NCI-H460 (cell line): ENCODE measurements at places on chromosomes 13 and 19. TPM values are rescaled to one million over a fixed set of nuclear protein-coding genes. Genes with fewer than 3 reads are reported as not detected.

LIM2 gene
- not detected in 2 replicates for total RNA-seq

TRIM13 gene
- total RNA-seq: 19.8 and 23.1 TPM in 2 replicates

ANKRD24 gene
- 0.20 and 0.37 TPM in 2 replicates for total RNA-seq

MBD3L5 gene
- total RNA-seq: not detected in 2 replicates

CRB3 gene
- total RNA-seq: 0.20 TPM in 1 of 2 replicates, not detected in the other

PBX4 gene
- 0.57 TPM in 1 of 2 replicates, not detected in the other for total RNA-seq

PSG3 gene
- total RNA-seq: not detected in 2 replicates

GPC5 gene
- total RNA-seq: 0.07 and 0.23 TPM in 2 replicates

DNA sequence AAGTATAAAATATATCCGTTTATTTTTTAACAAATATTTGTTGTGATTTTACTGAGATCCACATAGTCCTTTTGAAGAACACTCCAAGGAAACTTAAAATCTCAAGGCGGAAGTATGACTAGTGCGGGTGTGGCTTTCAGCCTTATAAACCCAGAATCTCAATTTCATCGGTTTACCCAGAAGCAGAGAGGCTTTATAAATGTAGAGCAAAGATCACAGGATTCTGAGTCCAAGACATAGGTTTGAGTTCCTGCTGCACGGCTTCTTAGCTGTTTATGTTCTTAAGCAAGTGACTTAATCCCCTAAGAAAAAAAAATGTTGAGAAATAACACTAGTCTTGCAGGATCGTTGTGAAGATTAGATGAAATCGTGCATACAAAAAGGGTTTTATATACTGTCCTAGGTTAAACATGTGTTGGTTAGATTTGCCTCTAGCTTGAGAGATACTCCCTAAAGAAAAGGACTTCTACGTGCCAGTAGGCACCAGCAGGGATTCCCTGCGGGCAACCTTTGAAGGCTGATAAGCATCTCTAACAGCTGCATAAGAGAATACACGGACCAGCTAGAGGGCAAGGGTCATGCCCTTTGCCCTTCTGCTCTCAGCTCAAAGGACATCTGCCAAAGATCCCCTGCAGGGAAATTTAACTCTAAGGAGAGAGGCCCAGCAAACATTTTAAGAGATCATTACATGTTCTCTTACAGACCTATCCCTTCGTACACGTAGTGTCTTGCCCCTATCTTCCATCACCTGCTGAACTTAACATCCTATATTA is 130.4 kb upstream of the MIR17HG start:
- no peak for DNase-seq

- DNase-seq: no peak
Measured at GRCh38 chr13:80965097-80965496, 624.2 kb upstream of the SPRY2 start.

GRCh38 chr13:46313024-46313423 is 74.0 kb downstream of the RUBCNL start:
- DNase-seq: no peak

- DNase-seq: no peak
Measured at GRCh38 chr19:518598-519231, 11.4 kb downstream of the TPGS1 start.

DNA sequence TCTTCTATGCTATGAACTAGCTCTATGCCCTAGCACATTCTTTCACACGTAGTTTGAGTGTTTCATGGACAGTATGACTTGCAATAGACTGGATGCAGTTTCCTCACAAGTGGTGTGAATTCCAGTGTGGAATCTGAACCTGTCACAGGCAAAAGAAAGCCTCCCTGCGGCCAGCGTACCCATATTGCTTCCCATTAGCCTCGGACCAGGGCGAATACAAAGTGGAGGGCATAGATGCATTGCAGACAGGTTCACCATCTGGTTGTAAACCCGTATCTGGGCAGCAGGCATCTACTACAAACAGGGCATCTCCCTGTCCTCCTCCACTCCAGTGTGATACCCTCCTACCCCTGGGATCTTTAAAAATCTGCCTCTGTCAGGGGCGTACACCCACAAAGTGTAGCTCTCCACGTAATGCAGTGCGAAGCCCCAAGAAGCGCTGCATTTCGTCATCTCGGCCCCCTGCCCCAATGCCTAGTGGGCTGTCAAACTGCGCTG is 1.4 kb upstream of the CIC start:
- DNase-seq: no peak

DNA sequence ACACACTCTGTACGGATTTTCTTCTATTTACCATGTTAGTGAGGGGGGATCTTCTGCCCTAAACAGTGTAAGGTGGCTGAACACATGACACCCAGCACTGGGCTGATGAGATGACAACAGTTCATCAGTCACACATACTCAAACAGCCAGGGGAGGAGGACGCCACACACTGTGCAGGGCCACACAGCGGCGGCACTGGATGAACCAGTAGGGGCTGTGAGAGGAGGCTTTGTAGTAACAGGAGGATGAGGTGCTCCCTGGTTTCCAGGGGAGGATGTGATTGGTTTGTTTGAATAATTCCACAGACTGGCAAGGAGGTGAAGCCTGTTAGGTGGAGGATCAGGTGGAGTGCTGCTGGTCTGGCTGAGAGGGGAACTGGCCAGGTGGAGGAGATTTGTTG is 16.3 kb upstream of the GTF3A start:
- DNase-seq: no peak

DNA sequence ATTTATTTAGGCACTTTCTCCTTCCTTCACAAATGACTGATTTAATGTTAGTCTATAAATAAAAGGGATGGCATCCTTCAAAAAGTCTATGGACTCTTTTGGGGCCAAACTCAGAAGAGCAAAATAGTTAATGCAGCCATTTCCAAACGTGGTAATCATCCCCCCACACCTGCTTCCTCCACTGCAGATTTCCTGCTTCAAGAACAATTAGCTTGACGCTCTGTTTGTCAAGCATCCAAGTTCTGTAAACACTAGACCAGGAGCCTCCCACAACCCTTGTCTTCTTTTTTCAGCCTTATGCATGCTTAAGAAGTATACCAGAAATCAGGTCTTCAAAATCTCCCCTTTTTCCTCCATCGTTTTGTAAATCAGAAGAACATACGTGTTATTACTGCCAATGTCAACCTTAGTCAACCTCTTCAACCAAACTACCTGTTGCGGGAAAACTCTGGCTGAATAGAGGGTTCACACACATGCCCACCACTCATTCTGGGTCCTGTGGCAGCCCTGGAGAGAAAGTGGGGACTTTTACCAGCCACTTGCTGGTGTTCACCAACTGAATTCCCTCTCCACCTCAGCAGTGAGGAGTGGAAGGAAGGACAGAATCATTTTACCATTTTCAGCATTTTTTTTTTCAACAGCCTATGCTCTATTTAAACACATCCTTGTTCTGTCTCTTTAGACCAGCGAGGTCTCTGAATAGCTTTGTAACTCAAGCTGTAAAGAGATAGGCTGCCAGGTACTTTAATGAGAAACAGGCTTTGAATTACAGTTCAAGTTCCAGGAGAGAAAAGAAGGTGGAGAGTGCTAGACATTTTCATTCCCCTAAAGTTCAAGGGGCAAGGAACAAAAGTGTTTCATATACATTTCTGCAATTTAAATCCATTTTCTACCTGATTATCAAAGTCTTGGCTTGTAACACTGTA is 39.1 kb downstream of the EFNB2 start:
- no peak for DNase-seq

- DNase-seq: no peak
Measured at GRCh38 chr13:112897956-112898620, 70.9 kb upstream of the MCF2L start.
